ENCODE measurements at places on chromosomes 6 and 20.

GRCh38 chr6:79673947-79674346 lies 42.8 kb downstream of the SH3BGRL2 start:
- DNase-seq, result no peak

GRCh38 chr6:49739423-49739822 lies 4.8 kb downstream of the CRISP3 start:
- DNase-seq, result no peak

GRCh38 chr6:27406085-27406484 lies 17.5 kb downstream of the ZNF391 start:
- no peak for DNase-seq

DNA sequence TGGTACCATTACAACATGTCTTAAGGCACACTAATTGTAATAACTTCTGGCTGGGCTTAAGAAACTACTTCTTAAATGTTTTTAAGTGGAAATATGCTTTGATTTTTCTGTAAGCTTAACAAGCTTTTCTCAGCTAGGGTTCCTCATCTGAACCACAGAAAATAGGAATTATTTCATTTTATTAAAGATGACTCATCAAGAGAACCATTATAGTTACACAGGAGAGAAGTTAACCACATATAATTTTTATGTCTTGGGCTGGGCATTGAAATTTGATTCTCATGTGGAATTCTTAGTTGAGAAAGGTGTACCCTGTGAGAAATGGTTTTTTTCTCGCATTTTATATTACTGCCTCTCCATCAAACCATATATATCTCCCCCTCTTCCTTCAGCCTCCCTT lies 75.1 kb downstream of the QKI start:
- DNase-seq, result no peak

- no peak for DNase-seq
Observed at GRCh38 chr6:76694795-76695194, 622.3 kb upstream of the IMPG1 start.

GRCh38 chr20:61819574-61819846 lies 246.2 kb downstream of the TAF4 start:
- DNase-seq, result no peak
